ENCODE measurements at places on chromosomes 7 and 10.
A peak's percentile ranks its signal among the peaks of the same experiment; 100 is the strongest.

GRCh38 chr7:26910221-26910620, 45.8 kb upstream of the SKAP2 start:
- no peak overlapping the region for H3K27ac ChIP-seq
- no peaks in the 10 kb centered on the region for H3K4me1 ChIP-seq
- H3K27me3 ChIP-seq, result no peaks in the 10 kb centered on the region

- no peaks in the 10 kb centered on the region for H3K4me1 ChIP-seq
- H3K36me3 ChIP-seq, result no peaks in the 10 kb centered on the region
- H3K27me3 ChIP-seq, result no peaks in the 10 kb centered on the region
- H3K4me3 ChIP-seq, result no peak overlapping the region
These were observed 39.4 kb downstream of the SLC16A9 start for GRCh38 chr10:59670269-59670668.

GRCh38 chr7:117896339-117896738, 23.1 kb upstream of the CTTNBP2 start:
- no peak overlapping the region for H3K27ac ChIP-seq
- H3K4me1 ChIP-seq, result no peaks in the 10 kb centered on the region
- no peak overlapping the region for H3K4me3 ChIP-seq
- no peaks in the 10 kb centered on the region for H3K27me3 ChIP-seq

DNA sequence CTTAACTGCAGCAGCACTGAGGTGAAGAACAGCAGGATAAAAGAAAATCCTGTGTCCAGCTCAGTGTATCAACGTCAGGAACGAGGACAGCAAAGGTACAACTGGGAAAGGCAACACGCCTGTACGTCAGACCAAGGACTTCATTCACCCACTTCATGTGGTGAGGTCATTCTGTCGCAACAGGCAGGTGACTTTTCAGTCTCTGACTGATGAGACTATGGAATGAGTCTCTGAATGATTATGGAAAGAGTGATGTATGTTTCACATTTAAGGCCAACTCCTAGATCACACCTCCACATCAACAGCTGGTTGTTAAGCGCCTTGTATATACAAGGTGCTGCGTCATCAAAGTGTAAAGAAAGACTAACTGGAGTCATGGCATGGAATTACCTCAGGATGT, 297.6 kb upstream of the SP8 start:
- H3K27ac ChIP-seq, result no peak overlapping the region
- no peak overlapping the region for H3K4me3 ChIP-seq
- no peak for DNase-seq
- no peaks in the 10 kb centered on the region for H3K36me3 ChIP-seq
- no peaks in the 10 kb centered on the region for H3K27me3 ChIP-seq
- no peaks in the 10 kb centered on the region for H3K4me1 ChIP-seq

- H3K4me1 ChIP-seq, result no peaks in the 10 kb centered on the region
- H3K4me3 ChIP-seq, result no peak overlapping the region
- DNase-seq, result no peak
- H3K36me3 ChIP-seq, result no peaks in the 10 kb centered on the region
- H3K27ac ChIP-seq, result no peak overlapping the region
These were observed 312.6 kb upstream of the BMPER start for GRCh38 chr7:33592718-33593117.

- peak overlapping the region; percentile 6 for H3K27ac ChIP-seq
- peak; percentile 51 for DNase-seq
- peaks cover 2% of the 10 kb centered on the region for H3K4me1 ChIP-seq
- H3K27me3 ChIP-seq, result no peaks in the 10 kb centered on the region
- H3K36me3 ChIP-seq, result peaks cover 38% of the 10 kb centered on the region
These were observed 9.8 kb downstream of the ZNF775 start for GRCh38 chr7:150388709-150389531.

All from small intestine (tissue), 16 donors.